ENCODE measurements at places on chromosomes 5 and 9.

GRCh38 chr5:142363619-142363963 lies 38.8 kb upstream of the SPRY4 start:
- DNase-seq = no peak

DNA sequence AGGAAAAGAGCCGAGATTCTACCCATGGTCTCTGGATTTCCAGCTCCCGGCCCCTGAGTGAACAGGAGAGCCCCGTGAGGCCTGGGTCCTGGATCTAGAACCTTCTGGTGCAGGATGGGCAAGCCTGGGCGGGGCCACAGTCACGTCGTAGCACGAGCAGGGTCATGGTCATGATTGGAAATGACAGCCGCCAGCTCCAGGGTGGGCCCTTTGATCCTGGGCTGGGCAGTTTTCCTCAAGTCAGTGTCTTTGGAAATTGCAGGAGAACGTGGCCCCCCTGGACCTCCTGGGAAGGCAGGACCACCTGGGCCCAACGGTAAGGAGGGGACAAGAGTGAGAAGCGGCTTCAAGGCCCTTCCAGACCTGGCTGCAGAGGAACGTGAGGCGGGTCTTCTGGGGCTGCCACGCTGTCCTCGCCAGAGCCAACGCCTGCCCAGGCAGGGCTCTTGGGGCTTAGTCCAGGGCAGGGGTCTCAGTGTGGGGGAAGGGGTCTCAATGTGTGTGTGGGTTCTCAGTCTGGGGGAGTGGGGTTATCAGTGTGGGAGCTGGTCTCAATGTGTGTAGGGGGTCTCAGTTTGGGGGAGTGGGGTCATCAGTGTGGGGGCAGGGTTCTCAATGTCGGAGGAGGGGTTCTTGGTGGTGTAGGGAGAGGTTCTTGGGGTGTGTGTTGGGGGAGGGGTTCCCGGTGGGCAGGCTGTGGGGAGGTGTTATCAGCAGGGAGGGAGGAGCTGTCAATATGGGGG lies 2.6 kb downstream of the FCN2 start:
- DNase-seq = no peak

GRCh38 chr5:17218353-17219005 lies 1.0 kb downstream of the BASP1 start:
- DNase-seq = no peak

DNA sequence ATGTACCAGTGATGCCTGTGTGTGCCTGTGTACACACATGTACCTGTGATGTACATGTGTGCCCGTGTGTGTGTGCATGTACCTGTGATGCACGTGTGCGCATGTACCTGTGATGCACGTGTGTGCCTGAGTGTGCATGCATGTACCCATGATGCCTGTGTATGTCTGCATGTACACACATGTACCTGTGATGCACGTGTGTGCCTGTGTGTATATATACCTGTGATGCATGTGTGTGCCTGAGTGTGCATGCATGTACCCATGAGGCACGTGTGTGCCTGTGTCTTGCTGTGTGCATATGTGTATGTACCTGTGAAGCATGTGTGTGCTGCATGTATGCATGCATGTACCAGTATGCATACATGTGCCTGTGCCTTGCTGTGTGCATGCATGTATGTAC lies 419.0 kb downstream of the IRX2 start:
- DNase-seq = no peak

DNA sequence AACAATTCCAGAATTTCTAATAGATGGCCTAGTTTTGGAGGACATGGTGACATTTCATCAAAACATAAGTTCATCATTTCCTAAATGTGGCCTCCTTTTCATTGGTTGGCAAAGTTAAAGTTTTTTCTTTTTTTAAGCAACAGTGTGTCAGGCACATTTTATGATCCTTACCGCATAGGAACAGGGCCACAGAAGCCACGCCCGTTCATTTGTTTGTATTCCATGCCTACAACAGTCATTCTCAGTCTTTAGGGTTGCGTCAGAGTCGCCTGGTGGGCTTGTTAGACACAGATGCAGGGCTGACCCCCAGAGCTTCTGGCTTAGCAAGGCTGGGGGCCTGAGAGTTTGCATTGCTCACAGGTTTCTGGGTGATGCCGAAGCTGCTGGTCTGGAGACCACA lies 130.2 kb downstream of the HSD17B3 start:
- no peak for DNase-seq

DNA sequence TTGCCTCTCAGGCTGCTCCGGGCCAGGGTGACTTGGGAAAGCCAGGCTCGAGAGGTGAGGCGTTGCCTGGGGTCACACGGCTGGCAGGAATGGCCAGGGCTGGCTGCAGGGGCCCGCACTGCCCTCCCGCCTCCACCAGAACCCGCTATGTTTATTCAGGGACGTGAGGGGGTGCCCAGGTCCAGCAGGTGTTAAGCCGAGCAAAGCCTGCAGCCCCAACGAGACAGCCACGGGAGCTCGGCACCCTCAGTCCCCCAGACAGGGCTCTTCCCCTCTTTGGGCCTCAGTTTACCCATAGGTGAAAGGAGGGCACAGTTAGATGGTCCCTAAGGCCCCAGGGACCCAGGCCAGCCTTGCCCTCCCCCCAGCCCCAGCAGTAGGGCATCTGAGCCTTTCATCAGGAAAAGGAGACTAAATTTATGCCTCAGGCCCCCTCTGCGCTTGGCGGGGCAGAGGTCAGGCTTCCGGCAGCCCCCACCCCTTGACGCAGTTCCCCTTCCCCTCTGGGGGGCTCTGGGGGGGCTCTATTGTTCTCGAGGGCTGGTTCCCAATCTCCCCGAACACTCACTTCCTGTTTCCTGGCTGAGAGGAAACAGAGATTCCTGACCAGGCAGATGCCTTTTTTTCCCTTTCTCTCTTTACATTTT lies 7.1 kb upstream of the EGFL7 start:
- DNase-seq = no peak

- DNase-seq = no peak
Measured at GRCh38 chr5:145445027-145445426, 390.1 kb downstream of the PRELID2 start.

- no peak for DNase-seq
Measured at GRCh38 chr9:133333566-133333965, 2.4 kb downstream of the SURF6 start.

DNA sequence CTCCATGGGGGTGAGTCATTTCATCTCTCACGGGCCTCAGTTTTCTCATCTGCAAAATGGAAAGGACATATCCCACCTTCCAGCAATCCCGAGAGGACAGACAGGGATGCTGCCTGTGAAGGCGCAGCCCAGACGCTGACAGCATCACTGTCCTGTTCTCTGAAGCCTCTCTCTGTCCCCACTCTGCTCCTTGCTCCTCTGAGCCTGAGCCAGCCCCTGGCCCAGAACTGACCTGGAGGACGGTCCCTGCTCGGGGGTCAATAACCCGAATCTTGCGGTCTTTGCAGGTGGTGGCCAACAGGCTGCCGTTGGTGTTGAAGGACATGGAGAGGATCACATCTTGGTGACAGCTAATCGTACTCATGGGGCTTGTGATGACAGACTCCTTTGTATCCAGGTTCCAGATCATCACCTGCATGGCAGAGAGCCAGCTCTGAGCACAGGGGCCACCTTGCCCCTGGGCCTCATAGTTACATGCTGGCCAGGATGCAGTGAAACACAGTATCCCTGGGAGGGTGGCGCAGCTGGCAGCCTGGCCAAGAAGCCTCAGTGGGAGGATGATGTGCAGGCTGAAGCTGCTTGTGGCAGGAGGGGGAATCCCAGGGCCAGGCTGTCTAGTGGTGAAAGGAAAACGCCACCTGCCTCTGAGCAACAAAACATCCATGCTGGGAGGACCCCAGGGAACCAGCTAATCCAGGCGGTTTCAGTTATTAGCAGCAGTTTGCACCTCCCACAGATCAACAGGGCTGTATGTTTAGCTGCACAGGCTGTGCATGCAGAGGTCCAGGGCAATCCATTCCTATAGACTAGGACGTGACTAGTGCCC lies 14.0 kb upstream of the TRIM14 start:
- DNase-seq = no peak

- DNase-seq = no peak
Measured at GRCh38 chr9:7802666-7803065, 3.1 kb upstream of the DMAC1 start.

GRCh38 chr5:107129051-107129450 lies 541.7 kb downstream of the EFNA5 start:
- no peak for DNase-seq

DNA sequence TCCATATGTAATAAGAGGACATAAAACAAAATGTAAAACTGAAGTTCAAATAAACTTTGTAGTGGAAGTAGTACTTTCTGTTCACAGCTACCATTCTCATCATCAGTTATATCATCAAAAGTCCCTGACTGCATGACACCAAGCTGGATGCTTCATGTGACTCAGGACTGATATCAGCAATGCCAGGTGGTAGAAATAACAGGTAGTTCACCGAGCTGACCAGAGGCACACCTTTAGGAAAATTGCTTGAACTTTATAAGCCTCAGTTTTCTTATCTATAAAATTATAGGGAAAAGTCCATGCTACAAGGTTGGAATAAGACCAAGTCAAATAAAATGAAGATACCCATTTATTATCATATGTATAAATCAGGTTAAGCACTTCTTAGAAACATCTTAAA lies 124.9 kb upstream of the PTGER4 start:
- no peak for DNase-seq

DNA sequence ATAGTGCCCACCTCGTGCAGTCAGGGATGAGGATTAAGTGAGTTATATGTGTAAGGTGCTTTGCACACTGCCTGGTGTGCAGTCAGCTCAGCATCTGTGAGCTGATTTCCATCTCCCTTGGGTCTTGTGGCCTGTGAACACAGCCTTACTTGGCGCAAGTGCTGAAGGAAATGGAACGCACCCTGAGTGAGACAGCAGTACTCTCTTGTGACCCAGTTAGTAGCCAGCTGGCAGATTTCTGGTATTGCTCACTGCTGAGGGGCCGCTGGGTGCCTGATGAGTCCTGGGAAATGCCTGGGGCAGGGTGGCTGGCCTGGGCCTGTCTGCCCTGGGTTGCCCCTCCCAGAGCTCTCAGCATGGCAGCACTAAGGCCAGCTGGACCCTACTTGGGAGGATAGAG lies 90.9 kb upstream of the BOD1 start:
- no peak for DNase-seq

DNA sequence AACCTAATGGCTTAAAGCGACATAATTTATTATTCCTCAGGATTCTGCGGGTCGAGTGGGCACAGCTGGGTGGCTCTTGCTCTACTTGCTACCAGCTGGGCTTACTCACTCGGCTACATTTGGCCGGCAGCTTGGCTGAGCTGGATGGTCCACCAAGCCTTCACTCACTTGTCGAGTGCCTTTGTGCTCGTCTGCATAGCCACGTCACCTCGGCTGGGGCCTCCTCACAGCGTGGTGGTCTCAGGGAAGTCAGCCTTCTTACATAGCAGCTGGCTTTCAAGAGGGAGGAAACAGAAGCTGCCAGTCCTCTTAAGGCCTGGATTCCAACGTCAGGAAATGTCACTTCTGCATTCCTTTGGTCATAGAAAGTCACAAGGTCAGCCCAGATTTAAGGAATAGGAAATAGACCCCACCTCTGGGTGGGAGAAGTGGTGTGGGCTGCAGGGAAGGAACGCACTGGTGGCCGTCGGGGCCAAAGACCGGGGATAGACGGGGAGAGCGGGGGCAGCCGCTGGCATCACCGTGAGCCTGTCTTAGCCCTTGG lies 75.1 kb upstream of the RUFY1 start:
- DNase-seq = no peak

- DNase-seq = peak; percentile 70
Measured at GRCh38 chr9:129174102-129174723, 3.8 kb downstream of the IER5L start.

DNA sequence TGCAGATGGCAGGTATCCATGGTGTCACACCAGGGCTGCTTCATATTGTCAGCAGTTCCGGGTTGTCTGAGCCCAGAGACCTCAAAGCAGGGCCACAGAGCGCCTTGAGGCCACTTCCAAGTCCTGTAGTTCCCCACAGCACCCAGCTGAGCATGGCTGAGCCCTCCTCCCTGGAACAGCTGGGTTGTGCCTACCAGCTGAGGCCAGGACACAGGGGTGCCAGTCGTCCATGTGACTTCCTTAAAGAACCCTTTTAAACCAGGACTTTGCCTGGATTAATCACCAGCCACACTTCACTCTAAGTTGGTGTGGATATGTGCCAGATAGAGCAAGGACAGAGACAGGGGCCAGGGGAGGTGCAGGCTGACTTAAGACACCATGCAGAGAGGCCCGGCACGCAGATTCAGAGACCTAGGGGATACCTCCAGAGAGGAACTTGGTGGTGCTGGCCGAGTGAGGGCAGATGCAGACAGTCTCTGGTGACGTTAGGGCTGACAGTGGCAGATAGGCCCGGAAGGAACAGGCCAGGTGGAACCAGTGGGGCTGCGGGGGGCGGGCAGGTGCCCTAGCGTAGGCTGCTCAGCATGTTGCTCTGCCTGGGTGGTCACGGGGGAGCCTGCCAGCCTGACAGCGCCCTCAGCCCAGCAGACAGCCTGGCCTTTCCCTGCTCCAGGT lies 142.7 kb downstream of the CACNA1B start:
- DNase-seq = no peak

DNA sequence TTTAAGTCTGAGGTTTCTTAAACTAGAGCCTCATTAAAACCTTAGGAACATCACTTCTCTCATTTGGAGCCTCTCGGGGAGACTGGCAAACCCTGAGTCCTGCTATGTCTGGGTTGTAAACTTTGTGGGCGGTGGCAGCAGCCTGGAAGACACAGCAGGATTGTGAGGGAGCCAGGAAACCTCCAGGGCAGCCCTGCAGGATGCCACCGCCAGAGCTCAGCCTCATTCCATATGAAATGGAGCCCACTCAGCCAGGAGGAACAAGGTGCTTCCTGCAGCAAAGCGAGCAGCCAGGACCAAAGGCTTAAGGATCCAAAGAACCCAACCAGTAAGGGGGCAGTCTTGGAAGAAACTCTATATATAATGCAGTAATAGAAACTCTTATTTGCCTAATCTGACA lies 37.9 kb upstream of the IDNK start:
- DNase-seq = no peak

GRCh38 chr5:179852993-179853547 lies 5.5 kb downstream of the MRNIP start:
- DNase-seq = no peak

DNA sequence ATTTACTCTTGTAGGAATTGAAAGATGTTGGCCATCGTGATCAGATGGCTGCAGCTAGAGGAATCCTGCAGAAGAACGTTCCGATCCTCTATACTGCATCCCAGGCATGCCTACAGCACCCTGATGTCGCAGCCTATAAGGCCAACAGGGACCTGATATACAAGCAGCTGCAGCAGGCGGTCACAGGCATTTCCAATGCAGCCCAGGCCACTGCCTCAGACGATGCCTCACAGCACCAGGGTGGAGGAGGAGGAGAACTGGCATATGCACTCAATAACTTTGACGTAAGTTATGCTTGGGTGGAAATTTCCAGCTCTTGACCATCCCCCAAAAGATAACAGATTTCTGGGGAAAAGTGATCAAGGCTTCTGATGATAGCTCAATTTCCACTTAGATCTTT lies 50.6 kb downstream of the LRRTM2 start:
- DNase-seq = no peak

GRCh38 chr9:116450378-116451139 lies 236.5 kb upstream of the TRIM32 start:
- no peak for DNase-seq

All from stimulated activated CD8-positive, alpha-beta memory T cell treated with anti-CD3 and anti-CD28 coated beads, Interleukin-15, amount 100 ng/mL, for 1 hour (primary cell).